ENCODE measurements at places on chromosomes 2 and 18.

DNA sequence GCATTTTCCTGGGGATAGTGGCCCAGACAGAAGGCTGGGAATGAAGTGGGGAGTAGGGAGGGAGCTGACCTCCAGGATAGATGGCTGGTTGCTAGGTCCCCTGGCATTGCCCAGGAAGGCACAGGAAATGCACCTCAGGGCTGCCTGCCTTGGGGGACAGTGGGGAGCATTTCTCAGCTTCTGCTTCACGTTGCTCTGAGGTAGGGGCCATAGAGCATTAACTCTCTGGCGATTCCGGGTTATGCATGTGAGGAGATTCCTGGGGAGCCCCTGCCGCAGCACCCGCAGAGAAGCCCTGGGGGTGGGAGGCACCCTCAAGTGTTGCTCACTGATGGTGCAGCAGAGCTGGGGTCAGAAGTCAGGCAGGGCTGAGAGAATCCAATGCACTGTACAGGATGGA is 256.5 kb downstream of the CYP26B1 start:
- DNase-seq = no peak

DNA sequence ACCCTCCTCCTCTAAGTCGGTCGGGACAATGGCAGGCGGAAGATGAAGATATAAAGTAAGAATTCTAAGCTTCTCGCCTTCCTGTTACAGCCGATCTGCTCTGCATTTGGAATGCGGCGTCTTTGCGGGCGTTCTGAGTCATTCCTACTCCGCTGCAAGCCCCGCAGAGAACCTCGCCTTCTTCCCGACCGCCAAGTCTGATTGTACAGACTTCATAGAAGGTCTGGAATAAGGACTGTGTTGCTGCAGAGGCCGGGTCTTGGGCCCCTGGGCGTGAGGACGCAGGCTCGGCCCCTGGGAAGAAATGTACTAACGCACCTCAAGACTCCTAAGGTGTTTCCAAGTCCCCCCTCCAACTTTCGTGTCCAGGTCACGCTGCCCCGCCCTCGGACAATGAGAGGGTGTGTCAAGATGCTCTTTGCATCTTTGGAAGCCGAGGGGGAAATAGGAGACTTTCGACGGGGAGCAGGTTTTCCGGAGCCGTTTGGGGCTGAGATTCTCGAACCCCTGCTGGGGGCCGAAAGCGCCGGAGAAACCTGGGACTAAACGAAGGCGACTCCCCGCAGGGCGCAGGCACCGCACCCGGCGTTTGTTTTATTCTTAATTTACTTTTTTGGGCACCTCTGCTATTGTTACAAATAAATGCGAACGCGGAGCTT is 12.7 kb upstream of the PAX3 start:
- no peak for DNase-seq

- no peak for DNase-seq
Observed at GRCh38 chr18:30489890-30490643, 552.5 kb downstream of the DSC3 start.

DNA sequence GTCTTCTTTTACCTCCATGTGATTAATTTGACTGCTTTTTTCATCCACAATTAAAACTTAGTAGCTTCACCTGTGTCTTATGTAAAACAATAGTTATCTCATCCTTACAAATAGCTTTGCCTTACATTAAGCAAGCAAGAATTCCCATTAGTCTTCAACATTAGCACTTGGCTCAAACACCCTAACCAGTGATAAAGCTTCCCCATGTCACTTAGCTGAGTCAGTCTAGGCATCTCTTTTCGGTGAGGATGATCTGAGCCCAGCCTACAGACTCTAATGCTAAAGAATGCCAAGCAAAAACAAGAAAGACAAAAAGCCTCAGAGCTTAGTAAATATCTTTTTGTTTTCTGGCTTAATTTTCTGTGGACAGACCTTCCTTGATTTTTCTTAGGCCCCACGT is 26.1 kb downstream of the GAD1 start:
- DNase-seq = no peak

DNA sequence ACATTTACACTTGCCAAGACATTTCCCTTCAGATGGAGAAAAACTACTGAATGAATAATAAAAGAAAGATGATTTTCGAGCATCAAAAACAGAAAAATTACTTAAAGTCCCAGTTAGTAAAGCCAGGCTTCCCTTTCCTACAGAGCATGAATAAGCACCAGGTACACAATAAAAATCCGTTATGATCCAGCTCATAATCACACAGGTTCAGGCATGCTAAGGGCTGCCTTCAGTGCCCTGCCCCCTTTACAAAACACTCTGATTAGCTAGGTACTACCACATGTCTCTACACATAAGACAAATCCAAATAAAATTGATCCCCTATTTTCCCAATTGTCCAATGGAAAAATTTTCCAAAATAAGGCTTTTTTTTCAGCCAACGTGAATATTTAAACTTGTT is 413.2 kb upstream of the LRATD1 start:
- DNase-seq = no peak

DNA sequence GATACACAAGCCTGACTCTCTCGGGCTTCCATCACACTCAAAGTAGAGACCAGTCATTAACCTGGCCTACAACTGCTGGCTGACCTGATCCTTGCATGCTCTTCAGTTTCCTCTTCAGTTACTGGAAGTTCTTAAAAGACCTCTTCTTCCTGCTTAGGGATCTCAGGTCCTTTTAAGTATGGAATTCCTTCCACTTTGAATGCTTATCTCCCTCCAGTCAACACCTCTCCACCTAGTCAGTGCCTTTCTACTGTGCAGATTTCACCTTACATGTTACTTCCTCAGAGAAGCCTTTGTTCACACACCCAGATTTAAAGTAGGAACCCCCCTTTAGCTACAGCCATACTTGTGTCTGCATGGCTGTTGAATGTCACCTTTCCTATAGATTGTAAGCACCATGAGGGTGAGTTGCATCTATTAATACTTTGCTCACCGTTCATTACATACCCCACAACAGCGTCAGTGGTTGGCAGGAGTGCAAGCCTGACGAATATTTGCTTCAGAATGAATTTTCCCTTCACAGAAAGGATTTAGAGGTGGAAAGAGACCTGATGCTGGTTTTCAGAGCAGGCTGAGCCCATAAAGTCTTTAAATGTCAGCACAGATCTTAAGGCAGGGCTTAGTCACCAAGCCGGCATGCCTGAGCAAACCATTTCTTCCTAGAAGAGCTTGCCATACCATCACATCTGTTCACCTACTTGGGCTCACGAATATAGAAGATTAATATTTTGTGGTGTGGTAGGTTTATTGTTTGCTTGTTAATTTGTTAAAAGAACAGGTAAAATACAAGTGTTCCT is 90.1 kb downstream of the ACVR1 start:
- no peak for DNase-seq

- peak; percentile 90 for DNase-seq
Observed at GRCh38 chr2:145593991-145594614, 1074.2 kb upstream of the ZEB2 start.

- DNase-seq = peak; percentile 94
Observed at GRCh38 chr2:64212346-64212745, 68.1 kb upstream of the PELI1 start.

GRCh38 chr2:212088353-212088752 is 450.2 kb downstream of the ERBB4 start:
- no peak for DNase-seq

DNA sequence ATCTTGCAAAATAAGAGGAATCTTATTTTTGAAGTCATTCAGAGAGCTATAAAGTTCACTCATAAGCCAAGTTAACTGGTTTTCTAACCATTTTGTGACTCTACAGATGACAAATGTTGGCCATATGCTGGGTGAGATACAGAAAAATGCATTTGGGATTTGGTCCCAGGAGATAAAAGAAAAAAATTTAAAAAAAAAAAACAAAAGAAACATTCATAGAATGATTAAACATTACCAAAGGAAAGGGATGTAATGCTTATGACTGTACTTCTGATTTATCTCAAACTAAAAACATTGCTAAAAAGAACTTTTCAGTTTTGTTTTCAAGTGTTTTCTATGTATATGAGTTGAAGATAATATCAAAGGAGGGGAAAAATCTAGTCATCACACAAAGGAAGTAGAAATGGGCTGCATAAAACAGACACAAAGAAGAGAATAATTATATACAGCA is 43.1 kb downstream of the PELI1 start:
- DNase-seq = peak; percentile 5

DNA sequence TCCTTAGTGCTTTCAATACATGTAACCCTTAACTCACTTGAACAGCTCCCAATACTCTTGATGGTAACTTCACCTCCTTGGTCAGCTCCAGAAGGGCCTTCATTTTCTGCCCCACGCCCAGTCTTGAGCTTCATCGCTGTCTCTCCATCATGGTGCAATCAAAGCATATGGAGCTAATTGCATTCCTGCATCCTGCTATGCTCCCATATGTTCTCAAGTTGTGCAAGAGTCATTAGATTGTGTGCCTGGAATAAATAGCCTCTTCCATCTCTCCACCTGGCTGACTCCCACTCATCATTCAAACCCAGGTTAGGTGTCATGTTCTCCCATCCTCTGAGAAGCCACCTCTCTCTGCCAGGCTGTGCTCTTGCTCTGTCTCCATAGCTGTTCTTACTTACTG is 364.5 kb upstream of the RGPD4 start:
- no peak for DNase-seq

DNA sequence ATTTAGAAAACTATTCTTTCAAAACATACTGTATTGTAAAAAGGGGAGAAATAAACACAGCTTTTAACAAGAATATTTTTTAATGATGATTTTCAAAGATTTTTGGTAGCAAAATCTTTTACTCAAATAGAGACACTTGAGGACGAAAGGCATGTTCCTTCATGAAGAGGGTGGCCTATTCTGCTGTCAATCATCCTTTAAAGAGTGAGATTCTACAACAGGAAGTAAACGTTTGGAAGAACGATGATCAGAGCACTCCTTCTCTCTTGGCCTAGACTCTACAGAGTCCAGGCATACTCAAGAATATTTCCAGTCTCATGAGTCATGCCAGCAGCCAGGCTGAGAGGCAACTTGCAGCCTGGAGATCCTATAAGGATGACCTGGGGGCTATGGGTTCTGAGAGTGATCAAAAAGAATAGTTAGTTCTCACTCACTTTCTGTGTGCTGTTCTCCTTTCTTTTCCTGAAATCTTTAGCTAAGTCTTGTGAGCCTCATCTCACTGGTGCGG is 62.4 kb upstream of the TCF4 start:
- DNase-seq = peak; percentile 40

DNA sequence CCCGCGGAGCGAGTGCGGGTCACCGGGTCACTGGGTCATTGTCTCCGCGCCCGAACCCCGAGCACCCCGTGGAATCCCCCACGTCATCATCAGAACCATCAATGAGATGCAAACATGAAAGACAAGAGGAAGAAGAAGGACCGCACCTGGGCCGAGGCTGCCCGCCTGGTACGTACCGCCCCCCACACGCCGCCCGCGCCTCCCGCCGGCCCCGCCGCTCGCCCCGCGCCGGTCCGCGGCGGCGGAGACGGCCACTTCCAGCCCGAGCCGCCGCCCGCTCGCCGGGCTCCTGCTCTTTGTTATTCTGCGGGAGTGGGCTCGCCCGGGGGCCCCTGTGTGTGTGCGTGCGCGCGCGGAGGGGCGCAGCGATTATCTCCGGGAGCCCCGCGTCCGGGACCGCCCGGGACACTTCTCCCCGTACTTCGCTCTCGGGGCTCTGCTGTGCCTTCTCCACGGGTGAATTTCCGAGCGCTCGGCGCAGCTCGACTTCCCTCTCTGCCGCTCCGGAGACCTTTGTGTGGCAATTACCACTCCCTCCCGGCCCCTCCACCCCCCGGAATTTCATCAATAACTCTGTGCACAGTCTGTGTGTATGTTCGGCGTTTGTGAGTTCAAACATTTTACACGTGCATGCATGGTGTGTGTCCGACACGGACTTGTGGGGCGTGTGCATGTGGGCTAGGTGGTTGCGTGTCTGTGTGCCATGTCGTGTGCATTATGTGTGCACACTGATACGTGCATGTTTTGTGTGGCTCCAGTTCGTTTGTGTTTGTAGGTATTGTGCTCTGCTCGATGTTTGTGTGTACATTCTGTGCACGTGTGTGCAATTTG is 714 bp downstream of the ASXL3 start:
- DNase-seq = peak; percentile 23

GRCh38 chr2:217666338-217666737 is 336.5 kb downstream of the TNS1 start:
- DNase-seq = peak; percentile 11

DNA sequence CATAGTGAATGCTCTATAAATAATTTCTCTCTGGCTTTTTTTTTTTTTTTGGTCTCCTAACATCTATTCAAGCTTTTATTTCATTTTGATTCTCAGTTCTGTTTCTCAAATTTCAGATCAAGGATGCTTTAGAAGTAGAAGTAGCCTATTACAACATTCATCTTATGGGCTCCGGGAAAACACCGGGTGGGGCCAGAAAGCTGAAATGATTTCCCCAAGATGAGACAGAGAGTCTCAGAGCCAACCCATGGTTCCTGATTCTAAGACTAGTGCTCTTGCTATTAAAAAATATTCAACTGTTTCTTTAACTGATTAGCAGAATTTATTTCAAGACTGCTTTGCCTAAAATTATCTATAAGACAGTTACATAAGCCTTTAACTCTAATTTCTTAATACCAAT is 147.2 kb upstream of the CCDC68 start:
- DNase-seq = no peak

GRCh38 chr2:53751728-53752127 is 15.9 kb upstream of the CHAC2 start:
- peak; percentile 63 for DNase-seq

DNA sequence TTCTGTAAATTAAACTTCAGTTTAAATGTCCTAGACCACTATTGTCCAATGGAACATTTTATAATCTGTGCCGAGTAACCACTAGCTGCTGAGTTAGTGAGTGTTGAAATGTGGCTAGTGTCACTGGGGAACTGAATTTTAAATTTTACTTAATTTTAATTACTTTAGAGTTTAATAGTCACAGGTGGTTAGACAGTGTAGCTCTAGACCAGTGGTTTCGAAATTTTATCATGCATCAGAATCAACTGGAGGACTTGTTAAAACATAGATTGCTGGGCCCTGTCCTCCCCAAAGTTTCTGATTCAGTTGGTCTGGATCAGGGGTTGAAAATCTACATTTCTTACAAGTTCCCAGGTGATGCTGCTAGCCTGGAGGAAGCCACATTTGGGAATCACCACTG is 110.4 kb downstream of the FMNL2 start:
- no peak for DNase-seq

DNA sequence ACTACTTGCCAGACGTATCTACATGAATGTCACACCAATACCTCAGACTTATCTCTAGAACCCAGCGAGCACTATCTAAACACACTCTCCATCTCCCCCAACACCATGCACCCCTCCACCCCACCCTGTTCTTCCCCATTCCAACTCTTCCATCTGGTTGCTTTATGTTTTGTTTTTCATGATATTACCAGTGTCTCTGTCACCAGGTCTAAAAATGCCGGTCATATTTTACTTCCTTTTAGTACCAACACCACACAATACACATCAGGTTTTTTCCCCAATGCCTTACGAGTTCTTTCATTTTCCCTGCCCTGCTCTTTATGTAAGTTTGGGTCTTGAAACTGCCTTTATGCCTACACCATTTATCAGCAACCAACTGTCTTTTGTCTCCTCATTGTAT is 10.2 kb upstream of the ITGA4 start:
- no peak for DNase-seq

- DNase-seq = peak; percentile 65
Observed at GRCh38 chr2:234606896-234607295, 110.0 kb upstream of the ARL4C start.
